Thoracic aorta (tissue), 2 donors: ENCODE measurements at places on chromosomes 2 and 18. TPM values are rescaled to one million over a fixed set of nuclear protein-coding genes. Genes with fewer than 3 reads are reported as not detected.

DNA sequence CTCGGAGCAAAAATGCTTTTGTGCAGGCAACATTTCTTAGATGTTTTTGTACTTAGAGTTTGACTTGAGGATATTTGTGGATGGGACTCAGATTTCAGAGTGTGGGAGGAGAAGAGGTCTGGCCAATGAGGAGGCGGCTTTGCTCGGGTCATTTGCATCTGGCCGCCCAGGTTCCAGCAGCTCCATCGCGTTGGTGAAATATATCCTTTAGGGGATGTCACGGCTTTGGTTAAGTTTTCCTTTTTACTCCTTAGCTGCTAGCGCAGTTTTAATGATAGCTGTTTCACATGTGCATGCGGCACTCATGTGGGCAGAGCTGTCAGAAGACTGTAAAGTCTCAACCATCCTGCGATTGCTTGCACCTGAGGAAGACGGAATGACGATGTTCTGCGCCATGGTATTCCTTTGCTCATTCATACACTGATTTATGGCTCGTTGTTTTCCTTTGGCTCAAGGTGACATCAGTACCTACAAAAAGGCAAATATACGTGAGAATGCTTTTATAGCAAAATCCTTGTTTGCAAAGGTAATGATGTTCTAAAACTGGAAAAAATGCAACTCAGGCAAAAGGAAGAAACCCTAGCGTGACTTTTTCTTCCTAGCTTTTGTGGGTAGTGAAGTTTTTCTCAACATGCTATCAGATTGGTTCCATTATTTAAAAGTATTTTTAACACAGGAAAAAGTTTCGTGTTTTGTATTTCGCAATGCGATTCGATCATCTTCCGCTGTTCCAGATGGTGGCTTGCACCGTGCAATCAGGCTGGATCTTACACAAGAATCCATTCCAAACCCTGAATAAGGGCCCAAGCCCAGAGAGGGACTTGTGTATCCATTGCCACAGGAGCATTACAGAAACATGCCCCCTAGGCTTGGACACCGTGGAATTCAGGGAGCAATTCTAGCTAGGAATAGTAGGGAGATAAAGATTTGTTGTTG lies 70.5 kb upstream of the ZNF516 start:
- H3K4me3 ChIP-seq: peak overlapping the region; percentile 66
- H3K36me3 ChIP-seq: no peaks in the 10 kb centered on the region
- no peaks in the 10 kb centered on the region for H3K27me3 ChIP-seq

DNA sequence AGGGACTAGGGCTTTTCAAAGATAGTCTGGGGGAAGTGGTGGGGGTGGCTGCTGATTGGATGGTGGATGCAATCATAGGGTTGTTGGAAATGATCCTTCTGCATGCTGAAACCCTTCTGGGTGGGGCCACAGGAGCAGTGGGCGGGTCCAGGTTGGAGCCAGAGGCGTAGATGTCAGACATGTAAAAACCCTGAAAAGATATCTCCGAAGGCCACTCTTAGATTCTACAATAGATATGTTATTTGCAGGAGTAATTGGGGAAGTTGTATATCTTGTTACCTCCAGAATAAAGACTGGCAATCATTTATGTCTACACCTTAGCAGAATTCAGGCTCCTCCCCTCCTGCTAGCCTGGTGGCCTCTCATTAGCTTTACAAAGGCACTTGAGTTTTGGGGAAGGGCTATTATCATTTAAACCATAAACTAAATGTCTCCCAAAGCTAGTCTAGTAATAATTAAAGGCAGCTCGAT lies 8.2 kb upstream of the FAM98A start:
- no peak for DNase-seq
- H3K27ac ChIP-seq: no peak overlapping the region
- no peaks in the 10 kb centered on the region for H3K36me3 ChIP-seq

DNA sequence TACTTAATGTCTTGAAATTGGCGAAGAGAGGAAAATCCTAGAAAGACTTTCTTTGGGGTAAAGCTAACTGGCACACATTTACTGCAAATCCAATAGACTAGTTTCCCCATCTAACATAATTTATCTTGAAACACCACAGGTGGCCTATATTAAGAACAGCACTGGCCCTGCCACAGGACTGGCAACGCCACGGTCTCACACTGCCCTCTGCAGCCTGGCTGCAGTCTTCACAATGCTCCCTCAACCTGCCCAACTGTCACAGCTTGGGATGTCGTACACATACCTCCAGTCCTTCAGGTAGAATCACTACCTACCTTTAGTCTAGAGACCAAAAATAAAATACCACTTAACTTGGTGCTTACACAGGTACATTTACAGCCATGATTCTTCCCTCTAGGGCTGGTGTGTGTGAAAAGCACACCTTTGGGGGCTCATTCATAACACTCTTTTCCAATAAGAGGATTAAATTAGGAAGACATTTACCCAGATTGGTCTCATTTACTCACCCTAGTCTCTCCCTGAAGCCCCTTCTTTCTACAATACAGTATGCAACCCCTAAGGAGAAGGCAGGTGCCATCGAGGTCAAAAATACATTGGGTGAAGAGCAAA lies 222.2 kb downstream of the C1D start:
- no peak overlapping the region for H3K4me3 ChIP-seq
- peaks cover 1% of the 10 kb centered on the region for H3K4me1 ChIP-seq
- H3K36me3 ChIP-seq: no peaks in the 10 kb centered on the region
- no peak for DNase-seq
- no peaks in the 10 kb centered on the region for H3K27me3 ChIP-seq
- H3K27ac ChIP-seq: no peak overlapping the region

DNA sequence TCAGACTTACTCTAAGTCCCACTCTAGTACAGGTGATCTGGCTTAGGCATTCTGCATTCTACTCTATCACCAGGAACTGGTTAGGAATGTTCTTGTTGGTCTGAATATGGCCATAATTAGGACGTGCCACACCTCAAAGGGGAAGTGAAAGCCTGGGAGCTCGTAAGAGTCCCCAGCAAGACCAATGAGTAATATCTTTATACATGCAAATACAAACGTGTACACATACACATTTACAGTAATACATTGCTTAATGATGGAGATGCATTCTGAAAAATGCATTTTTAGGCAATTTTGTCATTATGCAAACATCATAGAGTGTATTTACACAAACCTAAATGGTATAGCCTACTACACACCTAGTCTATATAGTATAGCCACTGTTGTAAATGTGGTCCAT lies 19.5 kb upstream of the ERCC3 start:
- H3K4me3 ChIP-seq: no peak overlapping the region
- H3K36me3 ChIP-seq: peaks cover 67% of the 10 kb centered on the region
- no peaks in the 10 kb centered on the region for H3K4me1 ChIP-seq

- H3K36me3 ChIP-seq: no peaks in the 10 kb centered on the region
- H3K4me3 ChIP-seq: no peak overlapping the region
- H3K27ac ChIP-seq: no peak overlapping the region
- DNase-seq: no peak
- H3K27me3 ChIP-seq: no peaks in the 10 kb centered on the region
Observed at GRCh38 chr2:21046506-21046905, 2.6 kb upstream of the APOB start.

DNA sequence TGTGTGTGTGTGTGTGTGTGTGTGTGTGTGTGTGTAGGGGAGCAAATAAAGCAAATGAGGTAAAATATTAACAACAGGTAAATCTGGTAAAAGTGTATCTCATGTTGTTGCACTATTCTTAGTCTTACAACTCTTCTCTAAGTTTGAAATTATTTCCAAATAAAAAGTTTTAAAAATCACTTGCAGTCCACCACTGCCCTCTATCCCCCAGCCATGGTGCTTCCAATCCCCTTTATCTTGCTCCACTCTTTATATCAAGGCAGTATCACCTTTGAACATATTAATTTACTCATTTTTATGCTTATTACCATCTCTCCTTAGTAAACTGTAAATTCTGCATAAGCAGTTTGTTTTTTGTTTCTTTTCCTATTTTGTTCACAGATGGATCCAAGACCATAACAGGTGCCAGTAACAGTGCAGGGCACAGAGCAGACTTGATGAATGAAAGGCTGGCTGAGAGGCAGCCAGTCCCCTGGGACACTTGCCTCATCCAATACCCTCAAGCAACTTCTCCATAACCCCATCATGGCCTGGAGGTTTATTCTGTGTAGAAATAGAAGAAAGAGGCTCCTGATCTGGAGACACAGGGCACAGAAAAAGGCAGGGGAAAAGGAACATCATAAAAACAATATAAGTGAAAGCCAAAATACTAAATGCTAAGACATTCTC lies 67.6 kb downstream of the LDAH start:
- DNase-seq: no peak
- peaks cover 5% of the 10 kb centered on the region for H3K4me1 ChIP-seq
- H3K27ac ChIP-seq: no peak overlapping the region
- no peaks in the 10 kb centered on the region for H3K36me3 ChIP-seq
- no peak overlapping the region for H3K4me3 ChIP-seq

The TMEFF2 gene
- total RNA-seq: not detected

The ST6GAL2 gene
- 900 TPM for total RNA-seq

The SLC14A1 gene
- 76.3 TPM for total RNA-seq

The CSRNP3 gene
- 1.8 TPM for total RNA-seq

The EPB41L3 gene
- total RNA-seq: 77.2 TPM
